ENCODE measurements at places on chromosomes 4 and X. TPM values are rescaled to one million over a fixed set of nuclear protein-coding genes. Genes with fewer than 3 reads are reported as not detected.

GRCh38 chrX:16826207-16826606 is 39.9 kb downstream of the TXLNG start:
- no peak for DNase-seq

MGAT4D gene
- 0.13 TPM for total RNA-seq

WNK3 gene
- 12.5 TPM for total RNA-seq

GRCh38 chr4:152065545-152065944 is 304.7 kb upstream of the GATB start:
- no peak for DNase-seq

DNA sequence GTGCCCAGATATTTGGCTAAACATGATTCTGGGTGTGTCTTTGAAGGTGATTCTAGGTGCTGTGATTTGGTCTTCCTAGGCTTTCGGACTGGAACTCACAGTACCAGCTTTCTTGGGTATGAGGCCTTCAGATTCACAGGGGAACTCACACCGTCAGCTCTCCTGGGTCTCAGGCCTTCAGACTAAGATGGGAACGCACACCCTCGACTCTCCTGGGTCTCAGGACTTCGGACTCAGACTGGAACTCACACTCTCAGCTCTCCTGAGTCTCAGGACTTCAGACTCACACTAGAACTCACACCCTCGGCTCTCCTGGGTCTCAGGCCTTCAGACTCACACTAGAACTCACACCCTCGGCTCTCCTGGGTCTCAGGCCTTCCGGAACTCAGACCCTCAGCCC is 137.7 kb downstream of the CRLF2 start:
- no peak for DNase-seq

DNA sequence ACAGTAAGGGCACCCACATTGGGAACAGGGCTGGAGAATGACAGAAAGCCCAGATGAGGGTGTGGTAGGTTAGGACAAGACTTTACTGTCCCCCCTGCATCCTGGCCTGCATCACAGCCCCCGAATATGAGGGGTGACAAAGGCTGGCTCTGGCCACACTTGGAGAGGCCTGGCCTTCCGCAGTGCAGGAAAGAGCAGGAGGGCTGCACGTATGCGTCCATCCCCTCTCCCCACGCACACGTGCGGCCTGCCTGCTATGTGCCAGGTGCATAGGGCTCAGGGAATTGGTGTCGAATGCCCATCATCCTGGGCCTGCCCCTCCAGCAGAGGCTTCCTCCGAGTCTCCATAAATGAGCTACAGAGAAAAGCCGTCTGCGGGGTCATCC is 80.5 kb downstream of the ABLIM2 start:
- DNase-seq = no peak

GRCh38 chr4:71449878-71450277 is 111.1 kb downstream of the SLC4A4 start:
- DNase-seq = no peak

- DNase-seq = no peak
These were observed 153.5 kb downstream of the HHIP start for GRCh38 chr4:144799486-144799885.

FABP2 gene
- total RNA-seq = not detected

DNA sequence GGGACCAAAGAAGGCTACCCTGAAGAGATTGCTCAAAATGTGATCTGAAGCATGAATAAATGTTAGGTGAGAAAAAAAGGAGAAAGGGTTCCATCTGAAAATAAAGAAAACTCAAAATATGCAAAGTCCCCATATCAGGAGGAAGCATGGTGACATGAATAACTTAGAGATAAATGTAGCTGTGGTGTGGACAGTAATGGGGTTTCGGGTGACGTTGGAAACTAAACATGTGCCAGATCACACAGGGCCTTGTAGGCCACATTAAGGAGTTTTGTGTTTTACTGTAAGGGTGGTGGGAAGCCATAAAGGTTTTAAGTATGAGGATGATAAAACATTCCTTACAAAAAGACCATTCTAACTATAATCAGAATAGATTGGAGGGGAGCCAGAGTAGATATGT is 40.3 kb upstream of the ACSL4 start:
- no peak for DNase-seq

ZNF41 gene
- 5.7 TPM for total RNA-seq

PLAC8 gene
- not detected for total RNA-seq

- no peak for DNase-seq
These were observed 16.1 kb upstream of the TASL start for GRCh38 chrX:30593440-30594200.

FRAS1 gene
- total RNA-seq = 51.7 TPM

GRCh38 chr4:111070390-111070789 is 447.5 kb upstream of the PITX2 start:
- no peak for DNase-seq

GRCh38 chr4:62003695-62004094 is 803.6 kb downstream of the ADGRL3 start:
- no peak for DNase-seq

- DNase-seq = no peak
These were observed 341 bp upstream of the PRPS2 start for GRCh38 chrX:12790885-12791256.

VEGFD gene
- total RNA-seq = 0.56 TPM

GRCh38 chr4:56733352-56733751 is 52.3 kb upstream of the HOPX start:
- no peak for DNase-seq

USP46 gene
- total RNA-seq = 32.4 TPM

ASMT gene
- total RNA-seq = 0.31 TPM

DNA sequence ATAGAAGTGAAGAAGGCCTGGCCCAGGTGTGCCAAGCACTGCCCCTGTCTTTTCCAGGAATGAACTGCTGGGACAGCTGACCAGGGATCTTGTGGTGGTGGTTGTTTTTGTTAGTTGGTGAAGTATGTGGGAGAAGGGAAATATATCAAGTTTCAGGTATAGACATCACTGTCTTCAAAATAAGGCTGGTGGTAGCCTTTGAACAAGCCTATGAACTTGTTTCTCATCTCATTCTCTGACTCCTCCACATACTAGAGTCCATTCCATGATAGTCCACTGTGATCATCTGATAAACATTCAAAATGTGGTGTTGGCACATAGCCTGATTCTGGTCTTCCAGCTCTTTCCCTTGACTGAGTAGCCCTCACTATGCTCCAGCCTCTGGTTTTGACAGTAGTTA is 303.7 kb downstream of the CAMK2D start:
- no peak for DNase-seq

DNA sequence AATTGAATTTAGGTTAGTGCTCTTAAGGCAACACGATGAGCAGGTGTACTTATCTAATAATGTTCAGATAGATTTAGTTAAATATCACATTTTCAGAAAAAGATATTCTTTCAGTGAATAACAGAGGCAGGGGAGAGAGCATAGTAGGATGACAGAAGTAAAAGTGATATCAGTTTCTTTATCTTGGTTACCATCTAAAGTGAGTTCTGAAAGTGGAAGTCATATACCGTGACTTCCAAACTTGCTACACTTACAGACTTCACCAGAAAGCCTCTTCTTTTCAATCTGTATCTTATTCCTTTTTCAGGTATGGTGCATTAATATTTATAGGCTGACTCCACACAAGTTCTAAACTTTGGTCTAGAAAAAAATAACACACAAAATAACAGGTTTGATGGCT is 124.9 kb downstream of the POU4F2 start:
- DNase-seq = no peak

GRCh38 chrX:28552322-28552721 is 34.9 kb upstream of the IL1RAPL1 start:
- DNase-seq = no peak

- DNase-seq = no peak
These were observed 129.0 kb upstream of the MAMLD1 start for GRCh38 chrX:150234126-150234525.

DNA sequence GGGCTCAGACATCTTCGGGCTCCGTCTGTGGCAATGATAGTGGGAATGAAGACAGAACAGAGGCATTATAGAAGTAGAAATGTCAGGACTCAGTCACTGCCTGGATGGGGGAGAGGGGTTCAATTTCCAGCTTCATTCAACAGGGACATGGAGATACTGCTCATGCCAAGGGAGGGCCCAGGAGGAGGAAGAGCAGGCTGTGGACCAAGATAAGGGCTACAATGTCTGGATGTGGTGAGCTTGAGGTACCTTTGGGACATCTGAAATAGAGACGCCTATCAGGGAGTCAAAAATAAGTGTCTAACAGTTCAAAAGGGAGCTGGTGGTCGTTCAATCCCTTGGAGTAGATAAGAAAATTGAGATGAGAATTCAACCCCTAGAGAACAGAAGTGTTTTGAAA is 34.5 kb downstream of the ELF4 start:
- DNase-seq = no peak

DNA sequence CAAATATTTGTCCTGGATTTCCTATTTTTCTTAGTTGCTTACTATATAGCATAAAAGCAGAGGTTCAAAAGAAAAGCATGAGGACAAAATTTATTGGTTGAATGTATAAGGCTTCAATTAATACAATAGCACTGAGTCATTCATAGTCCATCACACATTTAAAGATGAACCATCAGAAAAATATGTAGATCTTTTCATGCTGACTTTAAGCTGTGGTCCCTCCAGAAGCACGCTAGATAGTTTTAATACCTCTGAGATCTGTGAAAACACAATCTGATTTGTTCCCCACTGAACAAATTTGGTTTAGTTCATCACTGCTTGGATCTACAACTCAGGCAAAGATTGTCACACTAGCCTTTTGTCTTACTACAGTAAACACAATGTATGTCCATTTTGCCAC is 377.2 kb upstream of the ANXA10 start:
- no peak for DNase-seq

FGFRL1 gene
- total RNA-seq = 5.2 TPM

GRCh38 chrX:129741880-129742758 is 3.3 kb downstream of the XPNPEP2 start:
- DNase-seq = peak; percentile 37

SPP1 gene
- total RNA-seq = 4.7 TPM

GRCh38 chr4:91220315-91220714 is 1083.5 kb upstream of the GRID2 start:
- no peak for DNase-seq

DNA sequence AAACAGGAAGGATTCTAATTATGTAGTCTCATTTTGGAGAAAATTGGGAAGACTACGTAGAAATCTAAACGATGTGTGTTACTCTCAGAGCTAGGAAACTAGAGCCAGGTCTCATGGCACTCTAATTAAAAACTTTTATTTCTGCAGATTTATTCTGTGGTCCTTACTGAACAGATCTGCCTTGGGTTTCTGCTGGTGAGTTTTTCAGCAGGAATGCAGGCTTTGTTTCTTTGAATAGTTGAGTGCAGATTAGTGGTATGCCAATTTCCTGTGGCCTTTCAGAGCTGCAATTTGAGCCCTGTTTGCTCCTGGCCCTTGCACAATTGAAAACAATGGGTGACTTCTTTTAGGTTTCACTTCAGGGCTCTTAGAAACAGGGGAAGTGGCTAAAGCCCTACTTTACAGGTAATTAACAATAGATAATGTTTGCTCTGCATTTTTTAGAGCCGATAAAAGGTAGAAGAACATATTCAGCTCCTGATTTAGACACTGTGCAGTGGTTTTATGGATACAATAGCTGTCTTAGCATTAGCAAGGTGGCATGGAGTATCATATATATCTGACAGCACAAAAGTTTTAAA is 21.8 kb downstream of the SPRY1 start:
- DNase-seq = peak; percentile 35

Data from endothelial cell (in vitro differentiated cells).